ENCODE measurements at places on chromosomes 2 and 18. TPM values are rescaled to one million over a fixed set of nuclear protein-coding genes. Genes with fewer than 3 reads are reported as not detected.

FKBP1B gene
- total RNA-seq, result 3.5 TPM

GATA6 gene
- 22.5 TPM for total RNA-seq

MROH2A gene
- under 0.01 TPM for total RNA-seq

SUPT7L gene
- 36.7 TPM for total RNA-seq

DSG4 gene
- not detected for total RNA-seq

DNA sequence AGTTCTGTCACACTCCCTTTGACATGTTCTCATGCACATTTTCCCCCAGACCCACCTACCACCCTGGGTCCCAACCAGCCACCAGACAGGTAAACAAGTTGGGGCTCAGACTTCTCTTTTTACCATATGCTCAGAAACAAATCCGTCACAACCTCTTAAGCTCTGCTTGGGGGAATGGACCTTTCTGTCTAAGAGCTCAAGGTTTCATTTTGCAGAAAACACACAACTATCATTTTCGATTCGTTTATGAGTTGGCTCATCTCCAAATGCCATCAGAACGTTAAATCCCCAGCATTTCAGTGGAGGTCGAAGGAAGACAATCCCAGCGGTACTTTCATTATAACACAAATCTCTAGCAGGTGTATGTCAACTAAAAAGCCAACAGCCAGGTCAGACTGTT is 30.6 kb upstream of the NCK2 start:
- DNase-seq, result no peak

- DNase-seq, result no peak
These were observed 25.3 kb upstream of the STARD7 start for GRCh38 chr2:96233880-96234316.

DNA sequence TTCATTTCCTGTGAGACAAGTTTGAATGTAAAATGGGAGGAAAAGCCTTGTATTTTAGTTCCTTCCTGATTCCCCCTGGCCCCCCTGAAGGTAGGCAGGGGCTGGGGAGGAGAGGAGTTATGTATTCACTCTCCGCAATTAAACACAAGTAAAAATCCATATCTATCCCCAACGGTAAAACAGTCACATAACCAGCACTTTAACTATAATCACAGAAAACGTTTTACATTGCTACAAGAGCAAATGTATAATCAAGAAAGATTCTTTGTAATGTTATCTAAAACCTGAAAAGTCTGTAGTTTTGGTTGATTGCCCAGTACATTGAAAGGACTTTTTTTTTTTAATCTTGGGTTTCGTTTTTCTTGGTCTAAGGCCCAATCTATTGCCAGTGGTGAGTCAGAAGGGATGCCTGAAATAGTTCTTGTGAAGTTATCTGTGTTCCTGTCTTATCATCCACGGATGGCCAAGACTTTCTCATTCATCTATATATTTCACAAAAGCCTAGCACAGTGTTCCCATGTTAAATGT is 34.5 kb upstream of the CCNYL1 start:
- peak; percentile 97 for DNase-seq

GRCh38 chr18:22186484-22186971 is 17.1 kb downstream of the GATA6 start:
- DNase-seq, result peak; percentile 61

DNA sequence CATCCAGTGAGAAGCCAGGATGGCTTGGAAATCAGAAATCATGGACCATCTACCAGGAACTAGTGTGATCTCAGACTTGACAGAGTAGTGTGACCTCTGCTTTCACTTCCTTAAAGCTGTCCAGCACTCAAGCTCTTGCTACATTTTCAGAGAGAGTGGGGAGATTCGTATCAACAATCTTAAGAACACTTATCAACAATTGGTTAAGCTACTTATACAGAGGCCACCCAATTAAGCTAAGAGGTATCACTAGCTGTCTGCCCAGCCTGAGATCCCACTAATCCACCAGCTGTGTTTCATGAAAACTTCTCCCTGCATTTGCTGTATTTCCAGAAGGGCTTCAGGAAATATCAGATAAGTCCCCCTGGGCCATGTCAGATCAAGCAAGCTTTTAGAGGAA is 4.2 kb downstream of the RPRM start:
- no peak for DNase-seq

DNA sequence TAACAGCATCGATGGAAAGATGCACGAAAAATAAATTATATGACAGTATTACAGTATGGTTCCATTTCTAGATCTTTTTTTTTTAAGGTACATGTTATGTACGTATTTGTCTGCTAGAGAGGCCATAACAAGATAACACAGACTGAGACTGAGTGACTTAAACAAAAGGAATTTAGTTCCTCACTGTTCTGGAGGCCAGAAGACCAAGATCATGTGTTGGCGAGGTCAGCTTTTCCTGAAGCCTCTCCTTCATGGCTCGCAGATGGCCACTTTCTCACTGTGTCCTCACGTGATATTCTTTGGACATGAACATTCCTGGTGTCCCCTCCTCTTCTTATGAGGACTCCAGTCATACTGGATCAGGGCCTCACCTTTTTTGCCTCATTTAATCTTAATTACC is 177.4 kb downstream of the CAPN13 start:
- DNase-seq, result peak; percentile 58

GRCh38 chr18:58169472-58169871 is 125.4 kb downstream of the NEDD4L start:
- DNase-seq, result no peak

DNA sequence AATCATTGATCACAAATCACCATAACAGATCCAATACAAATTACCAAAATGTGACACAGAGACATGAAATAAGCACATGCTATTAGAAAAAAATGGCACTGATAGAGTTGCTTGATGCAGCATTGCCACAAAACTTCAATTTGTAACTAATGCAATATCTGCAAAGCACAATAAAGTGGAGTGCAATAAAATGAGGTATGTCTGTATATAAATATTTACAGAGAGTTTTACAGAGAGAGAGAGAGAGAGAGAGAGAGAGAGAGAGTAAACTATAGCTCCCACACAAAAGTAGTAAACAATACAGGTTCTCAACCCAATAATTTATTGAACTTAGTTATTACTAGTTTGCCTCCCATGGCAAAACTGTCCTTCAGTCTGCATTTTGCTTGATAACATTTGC is 1807.0 kb downstream of the SUCLG1 start:
- no peak for DNase-seq

GRCh38 chr2:172415865-172416183 is 11.6 kb upstream of the ITGA6 start:
- DNase-seq, result no peak

GRCh38 chr2:75574106-75574505 is 13.4 kb upstream of the EVA1A start:
- DNase-seq, result peak; percentile 32

DNA sequence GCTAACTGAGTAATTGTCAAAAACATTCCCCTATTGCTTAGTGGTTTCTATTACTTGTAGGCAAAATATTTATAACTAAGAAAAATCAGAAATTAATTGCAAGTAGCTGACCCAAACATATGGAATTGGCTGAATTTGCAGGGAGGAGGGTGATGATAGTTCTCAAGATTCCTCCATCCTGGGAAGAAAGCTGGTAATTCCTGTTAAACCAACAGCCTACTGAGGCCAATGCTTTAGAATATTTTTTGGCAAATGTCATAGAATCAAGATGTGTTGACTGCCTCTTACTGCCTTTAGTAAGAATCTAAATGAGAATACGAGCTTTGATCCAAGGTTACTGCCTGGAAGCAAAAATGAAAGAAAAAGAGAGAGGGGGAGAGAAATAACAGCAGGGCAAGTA is 120.0 kb downstream of the COL6A3 start:
- DNase-seq, result no peak

DNA sequence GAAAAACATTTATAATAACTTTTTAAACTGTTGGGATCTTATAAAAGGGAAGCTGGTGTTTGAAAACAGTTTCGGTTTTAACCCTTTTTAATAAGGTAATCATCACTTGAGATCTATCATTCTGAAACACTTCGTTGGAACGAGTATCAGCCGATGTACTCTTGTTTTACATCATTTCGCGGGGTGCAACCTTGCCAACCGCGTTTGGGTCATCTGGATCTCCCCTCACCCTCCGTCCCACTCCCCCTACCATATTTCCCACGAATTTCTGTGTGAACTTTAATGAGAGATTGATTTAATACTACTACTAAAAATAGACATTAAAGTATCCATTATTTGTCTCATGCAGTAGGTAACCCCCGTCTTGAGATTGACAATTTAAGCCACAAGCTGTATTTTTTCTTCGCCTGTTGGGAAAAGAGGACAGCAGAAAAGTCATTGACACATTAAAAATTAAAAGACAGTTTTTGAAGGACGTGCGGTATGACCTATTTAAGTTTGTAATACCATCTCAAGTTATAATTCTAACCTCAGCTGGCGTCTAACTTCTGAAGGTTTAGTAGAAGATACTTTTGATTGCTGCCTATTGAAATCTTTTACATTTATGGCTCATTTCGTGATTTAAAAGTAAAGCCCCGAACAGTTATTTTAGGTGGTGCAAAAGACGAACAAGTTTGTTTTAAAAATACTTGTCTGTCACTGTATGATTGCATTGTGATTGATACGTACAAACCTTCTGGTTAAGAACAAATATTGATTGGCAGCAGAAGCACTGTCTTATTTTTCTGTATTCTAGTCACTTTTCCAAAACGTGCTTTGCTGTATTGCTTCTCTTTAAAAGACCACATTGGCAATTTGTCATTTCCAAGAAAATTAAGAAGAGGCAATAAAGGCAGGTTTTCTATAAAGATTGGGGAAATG is 1.5 kb downstream of the CREB1 start:
- DNase-seq, result peak; percentile 44

DNA sequence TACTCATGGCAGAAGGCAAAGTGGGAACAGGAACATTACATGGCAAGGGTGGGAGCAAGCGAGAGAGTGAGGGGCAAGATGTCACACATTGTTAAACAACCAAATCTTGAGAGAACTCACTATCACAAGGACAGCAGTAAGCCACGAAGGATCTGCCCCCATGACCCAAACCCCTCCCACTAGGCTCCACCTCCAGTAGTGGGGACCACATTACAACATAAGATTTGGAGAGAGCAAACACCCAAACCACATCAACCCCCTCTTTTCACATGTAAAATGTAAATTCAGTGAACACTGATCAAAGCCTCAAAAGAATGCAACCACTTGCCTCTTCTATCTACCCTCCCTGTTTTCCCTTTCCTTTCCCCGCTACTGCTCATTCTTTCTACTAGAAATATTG is 43.6 kb upstream of the TNP1 start:
- no peak for DNase-seq

DNA sequence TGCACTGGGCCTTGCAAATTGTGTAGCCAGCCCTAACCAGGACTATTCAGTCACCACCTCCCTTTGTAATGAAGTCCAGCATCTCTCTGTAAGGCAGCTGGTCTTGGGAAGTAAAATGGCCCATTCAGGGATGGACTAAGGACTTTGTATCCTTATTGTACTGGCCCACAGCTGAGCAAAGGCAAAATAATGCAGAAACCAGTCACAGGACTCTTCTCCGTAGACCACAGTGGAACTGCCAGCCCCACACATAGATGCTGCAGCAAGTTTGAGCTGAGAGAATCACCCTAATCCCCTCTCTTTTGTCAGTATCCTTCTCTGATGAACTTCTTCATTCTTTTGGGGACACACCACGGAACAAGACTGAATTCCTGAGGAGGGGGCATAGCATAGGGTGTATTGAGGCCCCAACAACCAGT is 73.6 kb upstream of the RTN4 start:
- DNase-seq, result no peak

DNA sequence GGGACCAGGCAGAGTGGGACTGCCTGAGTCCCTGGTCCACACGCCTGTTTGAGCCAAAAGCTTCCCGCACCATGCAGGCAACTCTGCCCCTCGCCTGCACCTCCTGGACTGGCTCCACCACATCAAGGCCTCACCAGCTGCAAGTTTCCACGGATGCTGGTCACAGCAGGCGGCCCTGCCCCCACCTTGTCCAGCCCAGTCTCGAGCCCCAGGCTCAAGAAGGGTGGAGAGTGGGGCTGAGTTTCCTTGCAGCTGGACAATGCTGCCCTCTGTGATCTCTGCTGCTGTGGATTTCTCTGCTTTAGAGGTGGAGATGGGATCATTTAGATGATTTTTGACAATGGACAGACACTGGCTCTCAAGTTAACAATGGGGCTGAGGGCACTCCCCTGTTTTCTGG is 74.9 kb downstream of the MTCL1 start:
- no peak for DNase-seq

DNA sequence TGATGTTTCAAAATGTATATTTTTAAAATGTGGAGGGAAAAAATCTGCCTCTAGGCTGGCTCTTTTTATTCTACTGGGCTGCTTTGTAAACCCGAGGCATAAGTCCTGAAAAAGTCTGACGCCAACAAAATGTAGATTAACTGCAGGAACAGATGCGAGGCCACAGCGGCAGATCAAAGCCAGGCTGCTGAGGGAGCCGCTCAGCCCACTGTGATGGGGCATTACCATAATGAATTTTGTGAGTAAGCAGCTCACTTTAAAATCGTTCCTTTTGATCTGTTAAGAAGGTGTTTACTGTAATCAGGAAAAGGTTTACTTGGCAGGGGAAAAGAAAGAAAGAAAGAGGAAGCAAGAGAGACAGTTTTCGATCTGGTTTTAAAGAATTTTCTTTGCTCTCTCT is 269.0 kb downstream of the ICOS start:
- DNase-seq, result no peak

DNA sequence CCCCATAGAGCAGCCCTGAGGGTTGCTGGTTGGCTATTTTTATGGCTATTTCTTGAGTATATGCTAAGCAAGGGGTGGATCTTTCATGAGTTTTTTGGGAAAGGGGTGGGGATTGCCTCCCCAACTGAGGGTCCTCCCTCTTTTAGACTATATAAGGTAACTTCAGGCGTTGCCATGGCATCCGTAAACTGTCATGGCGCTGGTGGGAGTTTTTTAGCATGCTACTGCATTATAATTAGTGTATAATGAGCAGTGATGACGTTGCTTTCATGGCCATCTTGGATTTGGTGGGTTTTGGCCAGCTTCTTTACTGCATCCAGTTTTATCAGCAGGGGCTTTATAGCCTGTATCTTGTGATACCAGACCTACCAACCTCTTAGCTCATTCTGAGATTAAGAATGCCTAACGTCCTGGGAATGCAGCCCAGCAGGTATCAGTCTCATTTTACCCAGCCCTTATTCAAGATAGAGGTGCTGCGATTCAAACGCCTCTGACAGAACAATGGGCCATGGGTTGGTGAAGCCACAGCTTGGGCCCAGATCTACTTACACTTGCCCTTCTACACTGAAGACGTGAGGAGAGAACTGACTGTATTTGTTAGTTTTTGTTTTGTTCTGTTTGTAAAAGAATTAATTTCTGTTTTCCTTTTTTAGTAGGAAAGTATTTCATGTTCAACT is 53.8 kb upstream of the TMEM163 start:
- no peak for DNase-seq

- no peak for DNase-seq
These were observed 269.3 kb upstream of the MYT1L start for GRCh38 chr2:2600366-2600765.

GRCh38 chr2:5908071-5908470 is 215.9 kb downstream of the SOX11 start:
- no peak for DNase-seq

Data from fibroblast of the aortic adventitia (primary cell).